ENCODE measurements at places on chromosomes 3 and 15.

DNA sequence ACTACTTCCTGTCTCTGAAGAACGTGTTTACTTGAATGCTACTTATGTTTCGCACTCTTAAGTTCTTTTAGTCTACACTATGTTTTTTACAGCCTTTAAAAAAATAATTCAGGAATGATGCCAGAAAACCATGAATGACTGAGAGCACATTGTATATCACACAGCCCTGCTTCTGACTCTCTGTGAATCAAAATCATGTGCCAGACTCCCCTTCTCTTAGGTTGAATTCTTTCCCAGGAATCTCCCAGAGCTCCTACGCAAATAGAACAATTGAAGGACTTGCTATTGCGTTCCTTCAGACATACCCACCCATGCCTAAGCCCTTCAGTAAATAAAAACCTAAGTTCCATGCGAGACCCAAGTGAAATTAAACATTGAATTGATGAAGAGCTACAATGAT is 782.0 kb upstream of the ALCAM start:
- DNase-seq: no peak

DNA sequence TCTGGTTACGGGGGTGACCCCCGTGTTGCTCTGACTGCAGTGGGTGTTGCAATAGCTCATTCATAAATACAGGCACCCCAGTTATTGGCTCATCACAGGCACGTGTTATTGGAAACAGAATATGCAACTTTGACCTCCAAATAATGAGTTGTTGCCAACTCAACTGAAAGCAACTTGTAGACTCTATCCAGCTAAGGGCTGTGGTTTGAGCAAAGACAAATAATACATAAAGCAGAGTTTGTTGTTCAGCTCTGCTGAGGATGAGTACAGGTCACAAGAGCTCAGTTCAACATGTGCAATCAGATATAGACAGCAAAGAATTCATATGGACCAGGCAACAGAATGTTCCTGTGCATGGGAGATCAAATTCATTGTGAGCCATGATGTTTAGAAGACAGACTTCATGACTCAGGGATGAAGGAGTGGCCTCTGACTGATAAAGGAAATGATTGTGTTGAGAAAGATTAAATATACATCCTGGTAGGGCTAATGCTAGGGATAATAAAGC is 87.6 kb upstream of the LRIG1 start:
- no peak for DNase-seq

DNA sequence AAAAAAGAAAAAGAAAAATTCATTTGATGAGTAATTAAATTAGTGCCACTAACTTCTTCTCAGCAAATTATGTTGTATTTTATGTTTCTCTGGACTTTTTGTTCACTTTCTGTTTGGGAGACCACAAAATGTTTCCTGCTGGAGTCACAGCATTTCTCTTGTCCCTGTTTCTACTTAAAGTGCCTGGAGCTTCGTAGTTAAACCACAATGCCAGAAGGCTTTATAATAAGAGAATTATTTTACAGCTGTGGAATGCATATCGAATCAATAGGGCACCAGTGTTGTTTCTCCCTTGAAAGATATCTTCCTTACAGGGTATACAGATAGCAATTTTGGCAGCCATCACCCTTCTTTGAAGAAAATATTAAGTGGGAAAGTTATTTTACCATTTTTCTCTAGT is 3.2 kb downstream of the DTWD1 start:
- DNase-seq: no peak

GRCh38 chr15:94297558-94297957 is 66.2 kb downstream of the MCTP2 start:
- no peak for DNase-seq

- no peak for DNase-seq
Measured at GRCh38 chr15:61857169-61857829, 202.9 kb downstream of the VPS13C start.
